ENCODE measurements at places on chromosomes 12 and 14.

DNA sequence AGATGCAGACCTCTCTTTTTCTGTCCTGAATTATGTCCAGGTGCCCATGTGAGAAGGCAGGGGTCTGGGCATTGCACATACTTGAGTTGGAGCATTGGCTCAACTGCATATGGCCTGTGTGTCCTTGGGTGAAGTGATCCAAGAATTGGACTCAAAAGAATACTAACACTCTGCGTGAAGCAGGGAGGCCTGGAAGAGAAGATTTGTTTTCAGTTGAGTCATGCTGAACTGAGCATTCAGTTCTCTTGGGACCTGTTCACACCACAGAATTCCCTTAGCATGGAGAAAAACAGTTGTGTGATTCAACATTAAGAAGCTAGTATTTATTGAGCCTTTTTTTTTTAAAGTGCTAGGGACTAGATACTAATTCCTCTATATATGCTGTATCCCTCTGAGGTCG, 164.7 kb upstream of the TBX3 start:
- DNase-seq: no peak

GRCh38 chr14:64604881-64605280, 55.1 kb downstream of the PPP1R36 start:
- DNase-seq: no peak

- no peak for DNase-seq
Measured at GRCh38 chr12:66900616-66901015, 221.7 kb upstream of the GRIP1 start.

DNA sequence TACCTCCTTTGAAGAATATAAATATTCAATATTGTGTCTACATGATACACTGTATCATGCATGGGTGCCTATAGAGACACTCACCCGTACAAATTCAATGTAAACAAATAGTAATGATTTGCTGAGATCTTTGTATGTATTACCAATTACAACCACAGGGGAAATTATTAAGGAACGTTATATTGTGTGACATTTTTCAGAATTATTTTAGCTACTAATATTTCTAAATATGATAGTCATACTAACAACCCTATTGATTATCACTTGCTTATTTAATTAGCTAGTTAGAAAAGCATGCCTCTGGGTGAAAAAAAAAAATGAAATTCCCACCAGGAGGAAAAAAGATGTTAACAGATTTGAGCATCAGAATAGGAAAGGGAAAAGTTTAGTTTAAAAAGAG, 2.1 kb downstream of the SOX5 start:
- DNase-seq: no peak

DNA sequence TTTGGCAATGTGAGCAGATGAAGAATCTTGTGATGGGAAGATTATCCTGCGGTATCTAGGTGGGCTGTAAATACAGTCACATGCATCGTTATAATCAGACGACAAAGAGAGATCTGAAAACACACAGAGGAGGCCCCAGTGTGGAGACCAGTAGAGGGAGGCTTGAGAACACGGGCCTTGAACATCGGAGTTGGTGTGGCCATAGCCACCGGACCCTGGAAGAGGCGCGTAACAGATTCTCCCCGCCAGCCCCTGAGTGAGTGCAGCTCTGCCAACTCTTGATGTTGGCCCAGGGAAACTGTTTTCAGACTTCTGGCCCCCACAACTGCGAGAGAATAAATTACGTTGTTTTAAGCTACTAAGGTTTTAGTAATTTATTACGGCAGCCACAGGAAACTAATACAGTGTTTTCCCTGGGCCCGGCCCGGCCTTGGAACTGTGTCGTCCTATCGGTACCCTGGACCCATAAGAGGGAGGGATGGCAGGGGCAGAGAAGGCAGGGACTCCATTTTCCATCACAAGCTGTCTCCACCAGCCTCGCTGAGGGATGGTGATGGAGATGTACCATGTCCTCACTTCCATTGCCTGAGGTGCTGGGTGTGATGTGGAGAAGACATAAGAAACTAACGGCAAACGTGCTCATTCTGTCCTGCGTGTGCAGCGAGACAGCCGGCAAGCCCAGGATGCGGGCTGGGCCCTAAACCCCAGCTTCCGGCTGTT, 91.6 kb downstream of the NTF3 start:
- DNase-seq: no peak

DNA sequence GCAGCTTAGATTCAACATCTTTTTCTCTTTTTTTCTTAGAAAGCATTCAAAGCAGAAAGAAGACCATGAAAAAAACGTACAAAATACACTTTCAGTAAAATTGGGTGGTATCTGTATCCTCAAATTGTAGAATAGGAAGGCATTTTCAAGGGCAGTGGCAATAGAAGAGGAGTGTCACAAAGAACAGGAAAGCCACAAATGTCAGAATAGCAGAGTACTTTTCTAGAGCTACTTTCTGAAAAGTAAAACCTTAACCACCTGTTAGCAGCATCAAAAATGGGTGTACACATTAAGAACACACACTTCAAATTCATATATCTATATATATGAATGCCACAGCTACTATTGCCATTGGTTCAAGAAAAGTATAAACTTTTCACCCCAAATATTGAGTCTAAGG, 412.1 kb upstream of the DCN start:
- DNase-seq: no peak

GRCh38 chr12:69966839-69967238, 141.8 kb downstream of the MYRFL start:
- no peak for DNase-seq

GRCh38 chr12:67524861-67525616, 123.5 kb upstream of the DYRK2 start:
- no peak for DNase-seq

GRCh38 chr12:80175307-80175930, 76.1 kb downstream of the OTOGL start:
- DNase-seq: peak; percentile 2

- DNase-seq: no peak
Measured at GRCh38 chr12:55767156-55767555, 24.2 kb downstream of the GDF11 start.

DNA sequence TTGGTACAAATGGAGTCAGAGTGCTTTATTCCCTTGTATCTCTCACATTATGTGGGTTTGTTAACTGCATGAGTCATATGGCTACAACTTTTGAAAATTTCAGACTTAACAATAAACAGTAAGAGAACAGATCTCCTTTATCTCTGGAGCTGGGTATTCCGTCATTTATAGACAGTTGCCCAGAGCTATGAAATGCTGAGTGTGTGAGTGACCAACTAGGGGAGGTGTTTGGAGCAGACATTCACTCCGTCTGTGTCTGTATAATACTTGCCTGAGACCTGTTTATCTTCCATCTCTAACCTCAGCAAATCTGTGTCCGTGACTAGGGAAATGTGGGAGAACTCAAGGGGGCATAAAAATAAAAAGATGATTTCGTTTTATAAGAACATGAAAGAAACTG, 279.9 kb upstream of the FAR2 start:
- no peak for DNase-seq

DNA sequence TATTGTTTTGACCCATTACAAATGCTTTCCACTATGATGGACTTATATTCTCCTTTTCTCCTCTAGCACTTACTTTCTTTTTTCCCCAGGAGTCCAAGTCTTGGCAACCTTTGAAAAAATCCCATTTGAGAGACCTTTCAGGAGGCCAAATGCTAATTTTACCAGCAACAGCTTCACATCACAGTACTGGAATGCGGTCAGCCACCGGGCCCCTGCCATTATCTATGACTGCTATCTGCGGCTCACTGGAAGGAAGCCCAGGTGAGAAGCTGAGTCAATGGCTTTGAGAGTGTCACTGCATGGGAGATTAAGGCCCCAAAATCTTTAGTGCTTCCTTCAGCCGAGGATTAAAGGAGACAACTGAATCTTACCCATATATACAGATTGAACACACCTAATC, 64.2 kb downstream of the ERGIC2 start:
- DNase-seq: no peak

DNA sequence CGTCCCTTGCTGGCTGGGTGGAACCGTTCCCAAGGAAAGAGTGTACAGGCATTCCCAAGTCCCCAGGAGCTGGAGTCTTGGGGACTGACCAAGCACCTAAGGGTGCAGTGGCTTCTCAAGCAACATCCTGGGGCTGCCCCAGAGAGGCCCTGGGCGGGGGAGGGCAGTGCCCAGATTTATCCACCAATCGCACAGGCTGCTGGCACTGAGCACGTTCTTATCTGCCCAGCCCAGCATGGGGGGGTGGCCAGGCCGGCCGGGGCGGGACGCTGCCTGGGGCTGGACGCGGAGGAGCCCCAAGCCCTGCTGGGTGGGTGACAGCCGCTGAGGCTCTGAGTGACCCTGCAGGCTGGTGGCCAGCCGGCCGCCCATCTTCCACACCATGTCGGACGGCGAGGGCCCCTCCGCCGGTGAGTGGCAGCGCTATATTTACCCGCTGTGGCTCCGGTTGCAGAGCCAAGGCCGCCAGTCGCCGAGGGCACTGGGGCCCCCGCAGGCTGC, 53.4 kb downstream of the CYP46A1 start:
- DNase-seq: no peak

DNA sequence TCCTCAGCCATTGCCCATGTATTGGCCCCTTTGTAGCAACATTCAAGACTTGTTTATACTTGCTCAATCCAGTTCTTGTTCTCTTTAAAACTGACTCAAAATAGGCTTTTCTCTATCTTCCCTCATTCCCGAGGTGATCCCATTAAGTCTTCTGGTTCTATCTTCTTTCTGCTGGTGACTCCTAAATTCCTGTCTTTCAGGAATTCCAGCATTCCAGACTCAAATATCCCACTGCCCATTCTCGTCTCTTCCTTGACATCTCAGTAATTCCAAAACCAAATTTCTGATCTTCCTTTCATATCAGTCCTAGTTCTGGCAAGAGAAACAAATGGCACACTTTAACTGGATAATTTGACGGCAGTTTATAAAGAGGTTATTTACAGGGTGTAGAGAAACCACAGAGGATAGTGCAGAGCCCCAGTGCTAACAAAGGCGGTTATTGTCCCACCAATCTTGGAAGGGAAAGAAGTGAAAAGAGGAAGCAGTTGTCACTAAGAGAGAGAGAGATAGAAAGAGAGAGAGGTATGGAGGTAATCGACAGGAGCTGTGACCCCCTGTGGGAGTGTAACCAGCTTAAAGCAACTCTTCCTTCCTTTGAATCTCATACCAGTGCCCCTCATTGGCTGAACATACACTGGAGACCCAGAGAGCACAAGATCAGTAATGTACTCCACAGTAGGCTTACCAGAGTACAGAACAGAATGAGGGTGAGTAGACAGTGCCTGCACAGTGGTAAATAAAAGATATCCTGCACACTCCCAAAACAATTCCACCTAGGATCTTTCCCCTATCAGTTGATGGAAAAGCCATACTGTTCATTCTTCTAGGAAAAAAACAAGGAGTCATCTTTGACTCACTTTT, 177.6 kb upstream of the LMNTD1 start:
- no peak for DNase-seq

DNA sequence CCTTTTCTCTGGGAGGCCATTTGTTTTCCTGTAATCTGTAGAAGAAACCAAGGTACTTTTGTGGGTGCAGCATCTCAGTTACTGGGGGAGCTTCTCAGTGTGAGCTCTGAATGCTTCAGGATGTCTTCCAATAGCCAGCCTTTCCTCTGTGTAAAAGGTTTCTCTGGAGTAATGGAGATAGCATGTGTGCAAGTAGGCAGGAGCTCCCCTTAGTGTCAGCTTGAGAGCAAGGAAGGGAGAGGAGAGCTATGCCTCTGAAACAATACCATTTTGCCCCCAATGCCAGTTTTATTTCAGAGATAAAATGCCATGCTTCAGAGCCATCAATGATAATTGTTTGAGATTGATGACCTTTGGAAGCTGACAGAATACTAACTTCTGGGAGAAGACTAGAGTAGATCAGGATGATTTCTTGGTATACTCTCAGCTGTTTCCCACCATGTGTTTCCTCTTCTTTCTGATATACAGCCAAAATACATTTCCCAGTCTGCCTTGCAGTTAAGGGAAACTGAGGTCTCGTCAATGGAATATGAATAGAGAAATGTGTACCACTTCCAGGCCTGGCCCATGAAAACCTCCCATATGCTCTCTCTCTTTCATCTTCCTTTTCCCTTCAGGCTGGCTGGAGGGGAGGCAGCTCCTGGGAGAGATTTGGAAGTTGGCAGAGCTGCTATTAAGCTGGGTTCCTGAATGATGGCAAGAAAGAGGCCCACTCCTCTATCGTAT, 125.7 kb downstream of the CRADD start:
- DNase-seq: no peak

- DNase-seq: no peak
Measured at GRCh38 chr12:129614221-129614885, 289.5 kb downstream of the TMEM132D start.

DNA sequence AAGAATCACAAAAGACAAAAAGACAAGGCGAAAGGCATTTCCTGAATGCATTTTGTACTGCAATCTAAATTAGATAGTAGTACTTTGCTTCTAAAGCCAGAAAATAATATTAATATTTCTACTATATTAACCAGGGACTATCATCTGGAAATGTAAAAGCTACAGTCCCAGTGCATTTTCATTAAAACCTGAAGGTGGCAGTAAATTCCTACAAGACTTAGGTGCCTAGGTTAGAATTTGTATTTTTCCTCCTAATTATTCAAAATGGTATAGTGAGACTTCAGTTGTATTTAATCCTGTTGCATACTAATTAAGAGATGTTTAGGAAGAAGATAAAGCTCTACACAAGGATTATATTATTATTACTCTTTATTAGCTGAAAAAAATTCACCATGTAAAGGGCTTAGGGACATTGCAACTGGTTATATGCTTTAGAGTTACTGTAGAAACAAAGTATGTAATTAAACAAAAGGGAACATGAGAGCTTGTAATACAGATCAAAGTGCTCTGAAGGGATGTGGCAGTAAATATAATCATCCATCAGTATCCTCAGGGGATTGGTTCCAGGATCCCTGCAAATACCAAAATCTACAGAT, 53.6 kb downstream of the BRMS1L start:
- no peak for DNase-seq

DNA sequence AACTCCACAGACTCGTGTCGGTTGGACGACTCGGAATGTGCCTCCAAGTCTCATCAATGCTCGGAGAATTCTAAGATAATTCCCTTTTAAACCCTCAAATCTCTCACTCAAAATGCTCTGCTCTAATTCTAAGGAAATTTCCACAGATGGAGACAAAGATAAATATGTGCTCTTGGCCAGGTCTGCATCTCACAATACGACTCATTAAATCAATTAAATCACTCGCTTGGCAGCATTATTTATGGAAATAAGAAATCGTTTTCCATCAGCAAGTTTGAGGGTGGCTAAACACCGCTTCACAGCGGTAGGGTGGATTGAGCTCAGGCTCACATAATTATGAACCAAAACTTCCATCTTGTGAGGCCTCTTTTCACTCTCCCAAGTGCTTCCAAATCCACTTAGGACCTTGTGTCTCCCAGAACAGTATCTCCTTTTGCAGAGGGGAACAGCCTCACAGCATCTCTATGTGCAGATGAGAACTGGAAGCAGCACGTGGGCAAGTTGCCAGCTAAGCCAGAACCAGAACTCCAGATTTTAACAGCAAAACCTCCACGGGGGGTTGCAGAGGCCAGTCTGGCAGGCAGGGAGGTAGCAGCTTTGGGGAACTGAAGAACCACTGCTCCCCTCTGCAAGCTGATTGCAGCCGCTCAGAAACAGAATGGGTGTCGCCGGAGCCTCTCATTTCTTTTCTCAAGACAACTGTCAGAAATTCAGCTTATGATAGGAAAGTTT, 43.8 kb downstream of the RIMBP2 start:
- DNase-seq: no peak

GRCh38 chr14:105294142-105294597, 6.6 kb downstream of the BRF1 start:
- peak; percentile 73 for DNase-seq

GRCh38 chr14:99476864-99477263, 3.8 kb downstream of the SETD3 start:
- DNase-seq: no peak

GRCh38 chr14:92430686-92431085, 82.9 kb upstream of the RIN3 start:
- no peak for DNase-seq
